ENCODE measurements at places on chromosomes 6 and 20.

GRCh38 chr6:105200133-105200730, 20.4 kb upstream of the POPDC3 start:
- DNase-seq = no peak

- DNase-seq = no peak
These were observed 46.2 kb upstream of the SDHAF4 start for GRCh38 chr6:70520575-70520974.

DNA sequence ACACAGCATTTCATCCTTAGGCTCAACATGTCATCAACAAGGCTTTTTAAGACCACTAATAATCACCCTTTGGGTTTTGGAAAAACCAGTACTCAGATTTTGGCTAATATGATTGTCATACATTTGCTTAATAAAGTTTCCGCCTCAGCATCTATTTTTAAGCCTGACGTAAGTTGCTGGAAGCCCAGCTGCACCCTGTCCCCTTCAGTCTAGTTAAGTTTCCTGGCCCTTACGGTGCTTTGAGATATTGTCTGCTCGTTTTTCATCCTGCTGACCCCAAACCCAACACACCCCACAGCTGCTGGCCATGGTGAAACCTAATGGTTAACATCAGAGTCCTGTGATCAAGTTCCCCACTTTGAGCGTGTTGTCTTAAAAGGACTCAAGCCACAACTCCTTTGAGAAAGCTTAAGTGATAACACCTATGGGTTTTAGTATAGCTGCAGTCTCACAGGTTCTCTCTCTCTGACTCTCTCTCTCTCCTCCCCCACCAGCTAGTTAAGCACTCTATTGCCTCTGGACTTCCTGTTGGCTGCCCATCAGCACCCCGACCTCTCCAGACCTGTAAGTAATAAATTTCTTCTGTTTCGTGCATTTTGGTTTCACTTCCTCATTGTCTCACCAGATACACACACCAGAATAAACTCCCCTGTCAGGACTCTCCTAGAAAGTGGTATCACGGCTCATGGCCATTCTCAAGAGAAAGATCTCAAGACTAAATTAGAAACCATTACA, 802.0 kb downstream of the C6orf118 start:
- DNase-seq = no peak

DNA sequence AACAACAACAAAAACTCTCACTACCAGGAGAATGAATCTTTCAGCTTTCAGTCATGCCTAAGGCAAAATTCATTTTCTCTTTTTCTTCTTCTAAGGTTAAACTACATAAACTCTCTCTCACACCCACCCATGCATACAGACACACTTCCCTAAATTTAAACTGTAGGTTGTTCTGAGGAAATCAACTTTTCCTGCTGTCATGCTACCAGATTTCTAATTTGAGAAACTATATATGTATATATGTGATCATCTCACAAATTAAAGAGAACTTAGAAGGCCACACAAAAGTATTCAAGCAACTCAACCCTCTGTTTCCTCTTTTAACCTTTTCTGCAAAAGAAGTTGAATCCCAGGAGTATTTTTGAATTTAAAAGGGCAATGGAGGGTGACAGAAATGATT, 532.5 kb downstream of the KIF16B start:
- DNase-seq = no peak

- DNase-seq = no peak
These were observed 5.4 kb upstream of the CPXM1 start for GRCh38 chr20:2805689-2806350.

DNA sequence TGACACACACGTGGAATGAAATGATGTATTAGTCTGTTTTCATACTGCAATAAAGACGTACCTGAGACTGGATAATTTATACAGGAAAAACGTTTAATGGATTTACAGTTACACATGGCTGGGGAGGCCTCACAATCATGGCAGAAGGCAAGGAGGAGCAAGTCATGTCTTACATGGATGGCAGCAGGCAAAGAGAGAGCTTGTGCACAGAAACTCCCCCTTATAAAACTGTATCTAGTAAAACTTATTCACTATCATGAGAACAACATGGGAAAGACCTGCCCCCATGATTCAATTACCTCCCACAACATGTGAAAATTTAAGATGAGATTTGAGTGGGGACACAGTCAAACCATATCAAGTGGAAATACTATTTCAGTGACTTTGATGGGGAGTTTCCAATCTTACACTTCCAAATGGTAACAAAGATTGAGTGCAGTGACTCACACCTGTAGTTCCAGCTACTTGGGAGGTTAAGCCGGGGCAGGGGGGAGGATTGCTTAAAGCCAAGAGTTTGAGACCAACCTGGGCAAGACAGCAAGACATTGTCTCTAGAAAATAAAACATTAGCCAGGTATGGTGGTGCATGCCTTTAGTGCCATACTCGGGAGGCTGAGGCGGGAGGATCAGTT, 8.2 kb upstream of the LY86 start:
- DNase-seq = no peak

GRCh38 chr20:19913927-19914614, 103.1 kb upstream of the NAA20 start:
- DNase-seq = no peak
